CD4-positive, alpha-beta T cell treated with Interleukin-12 subunit alpha and Interleukin-12 subunit beta, for 1 hour (primary cell): ENCODE measurements at places on chromosomes 6 and 20.

GRCh38 chr20:37315021-37315451 lies 25.6 kb downstream of the MANBAL start:
- DNase-seq: no peak

DNA sequence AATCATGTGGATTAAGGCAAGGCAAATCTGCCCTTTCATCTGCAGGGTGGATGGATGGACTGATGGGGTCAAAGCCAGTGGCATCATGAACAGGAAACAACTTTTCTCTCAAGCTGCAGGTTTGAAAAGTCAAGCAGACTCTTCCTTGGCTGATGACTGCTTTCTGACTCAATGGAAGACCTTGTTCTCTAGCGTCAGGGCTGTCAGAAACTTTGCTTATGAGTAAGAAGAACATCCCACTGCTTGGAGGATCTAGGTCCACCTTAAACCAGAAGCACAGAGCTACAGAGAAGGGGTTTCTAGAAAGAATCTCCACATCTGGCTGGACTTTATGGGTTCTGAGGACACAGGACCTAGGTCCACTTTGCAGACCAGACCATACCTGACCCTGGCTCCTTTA lies 36.3 kb upstream of the CST5 start:
- no peak for DNase-seq

DNA sequence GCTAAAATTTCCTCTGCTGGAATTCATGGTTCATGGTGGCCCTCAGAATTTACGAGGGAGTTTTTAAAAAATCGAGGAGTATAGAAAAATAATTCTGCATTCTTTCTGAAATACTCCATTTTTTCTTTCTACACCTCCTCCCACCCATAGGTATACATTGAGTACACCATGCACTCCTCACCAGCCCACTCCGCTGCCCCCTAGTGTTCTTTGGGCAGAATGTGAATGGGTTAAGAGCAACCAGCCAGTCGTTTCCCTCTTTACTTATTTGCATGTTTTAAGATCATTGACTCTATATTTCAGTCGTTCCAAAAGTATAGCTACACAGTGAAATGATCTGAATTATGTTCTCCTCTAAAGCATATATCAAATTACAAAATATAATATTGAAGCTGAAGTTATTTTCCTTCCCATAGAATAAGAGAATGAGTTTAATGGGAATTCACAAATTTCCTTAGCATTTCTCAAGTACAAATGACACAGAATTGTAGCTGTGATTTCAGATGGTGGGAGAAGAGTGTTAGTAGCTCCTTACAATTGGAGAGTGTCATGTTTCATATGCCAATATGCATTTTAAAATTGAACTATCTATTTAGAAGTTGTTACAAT lies 977.7 kb upstream of the SLC35B3 start:
- no peak for DNase-seq

DNA sequence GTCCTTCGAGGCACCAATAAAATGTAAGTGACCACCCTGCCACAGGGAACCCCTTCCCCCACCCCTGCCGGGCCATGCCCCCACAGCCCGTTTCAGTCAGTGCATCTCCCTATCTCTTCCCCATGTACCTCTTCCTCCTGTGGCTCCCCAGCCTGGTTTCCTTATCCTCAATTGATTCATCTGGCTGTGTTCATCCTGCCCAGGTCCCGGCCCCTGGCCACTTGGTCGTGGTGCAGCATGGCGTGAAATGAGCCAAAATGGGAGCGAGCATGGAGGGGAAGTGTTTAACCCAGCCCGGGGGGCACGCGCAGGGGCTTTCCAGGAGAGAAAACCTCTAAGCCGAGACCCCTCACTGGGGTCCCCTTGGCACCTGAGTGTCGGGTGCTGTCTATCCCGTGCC lies 35.9 kb downstream of the HM13 start:
- DNase-seq: no peak

DNA sequence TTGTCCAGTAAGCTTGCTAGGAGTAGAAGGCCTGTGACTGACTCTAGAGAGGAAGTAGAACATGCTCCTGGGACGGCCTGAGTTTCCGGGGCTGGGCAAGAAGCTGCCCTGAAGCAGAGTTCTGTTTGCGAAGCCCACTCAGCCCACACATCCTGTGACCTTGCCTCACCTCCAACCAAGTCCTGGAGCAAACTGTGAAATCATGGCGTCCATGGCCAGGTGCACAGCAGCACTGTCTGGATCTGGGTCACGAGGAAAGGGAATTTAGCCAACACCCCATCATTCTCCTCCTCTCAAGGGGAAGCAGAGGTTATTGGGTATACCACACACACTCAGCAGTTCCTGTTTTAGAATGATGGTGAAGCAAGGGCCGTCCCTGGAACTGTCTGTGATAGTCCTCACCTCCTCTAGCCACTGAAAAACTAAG lies 87.5 kb downstream of the CRYBG1 start:
- DNase-seq: peak; percentile 14
